ENCODE measurements at places on chromosomes 7 and 10.

DNA sequence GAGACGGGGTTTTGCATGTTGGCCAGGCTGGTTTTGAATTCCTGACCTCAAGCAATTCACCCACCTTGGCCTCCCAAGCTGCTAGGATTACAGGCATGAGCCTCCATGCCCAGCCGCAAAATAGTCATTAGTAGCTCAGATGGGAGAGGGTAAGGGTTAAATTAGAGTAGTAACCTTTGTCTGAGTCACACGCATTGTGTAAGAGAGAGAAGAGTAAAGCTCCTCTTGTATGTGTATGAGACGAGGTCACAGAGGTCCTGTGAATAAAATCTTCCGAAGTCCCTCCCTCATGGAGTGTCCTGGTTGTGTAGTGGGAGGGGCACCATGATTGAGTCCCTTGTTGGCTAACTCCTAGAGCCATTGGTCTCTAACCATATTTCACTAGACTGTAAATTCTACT is 85.2 kb upstream of the CDC14C start:
- DNase-seq, result no peak

DNA sequence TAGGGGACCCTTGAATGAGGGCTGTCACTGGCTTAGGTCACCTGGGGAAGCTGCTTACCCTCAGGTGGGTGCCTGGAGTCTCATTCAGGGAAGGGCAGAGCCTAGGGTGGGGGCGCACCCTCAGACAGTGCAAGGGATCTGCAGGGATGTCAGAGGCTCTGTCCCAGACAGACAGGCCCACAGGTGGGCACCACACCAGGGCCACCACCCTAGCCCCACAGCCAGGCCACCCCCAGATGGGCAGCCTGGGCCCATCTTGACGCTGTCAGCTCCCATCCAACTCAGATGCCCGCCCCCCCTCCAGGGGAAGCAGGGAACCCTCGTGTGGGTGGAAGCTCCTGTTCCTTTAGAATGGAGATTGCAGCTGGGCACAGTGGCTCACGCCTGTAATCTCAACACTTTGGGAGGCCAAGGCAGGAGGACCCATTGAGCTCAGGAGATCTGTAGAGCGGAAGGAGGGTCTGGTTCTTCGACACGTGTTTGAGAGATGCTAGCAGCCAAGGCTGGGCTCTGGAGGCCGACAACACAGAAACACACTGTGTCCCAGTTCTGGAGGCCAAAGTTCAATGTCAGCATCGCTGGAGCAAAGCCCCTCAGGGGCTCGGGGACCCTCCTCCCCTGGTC is 58.5 kb upstream of the DNAJB6 start:
- DNase-seq, result no peak

DNA sequence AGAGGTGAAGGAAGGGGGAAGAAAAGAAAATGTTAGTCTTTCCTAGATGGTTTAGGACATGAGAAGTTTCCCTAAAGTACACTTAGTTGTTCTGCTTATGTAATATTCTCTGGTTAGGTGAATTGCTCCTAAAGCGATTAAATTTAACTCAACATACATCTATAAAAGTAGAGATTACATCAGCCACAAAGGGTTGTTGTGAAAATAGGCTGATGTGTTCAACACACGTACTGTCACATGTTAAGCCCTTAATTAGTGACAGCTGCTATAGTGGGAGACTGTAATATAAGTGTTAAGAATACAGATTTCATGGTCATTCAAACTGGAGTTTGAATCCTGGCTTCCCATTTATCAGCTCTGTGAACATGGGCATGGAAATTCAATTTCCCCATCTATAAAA is 12.8 kb downstream of the HECTD2 start:
- DNase-seq, result no peak

- DNase-seq, result no peak
These were observed 100.9 kb upstream of the PHYHIPL start for GRCh38 chr10:59075576-59075975.

DNA sequence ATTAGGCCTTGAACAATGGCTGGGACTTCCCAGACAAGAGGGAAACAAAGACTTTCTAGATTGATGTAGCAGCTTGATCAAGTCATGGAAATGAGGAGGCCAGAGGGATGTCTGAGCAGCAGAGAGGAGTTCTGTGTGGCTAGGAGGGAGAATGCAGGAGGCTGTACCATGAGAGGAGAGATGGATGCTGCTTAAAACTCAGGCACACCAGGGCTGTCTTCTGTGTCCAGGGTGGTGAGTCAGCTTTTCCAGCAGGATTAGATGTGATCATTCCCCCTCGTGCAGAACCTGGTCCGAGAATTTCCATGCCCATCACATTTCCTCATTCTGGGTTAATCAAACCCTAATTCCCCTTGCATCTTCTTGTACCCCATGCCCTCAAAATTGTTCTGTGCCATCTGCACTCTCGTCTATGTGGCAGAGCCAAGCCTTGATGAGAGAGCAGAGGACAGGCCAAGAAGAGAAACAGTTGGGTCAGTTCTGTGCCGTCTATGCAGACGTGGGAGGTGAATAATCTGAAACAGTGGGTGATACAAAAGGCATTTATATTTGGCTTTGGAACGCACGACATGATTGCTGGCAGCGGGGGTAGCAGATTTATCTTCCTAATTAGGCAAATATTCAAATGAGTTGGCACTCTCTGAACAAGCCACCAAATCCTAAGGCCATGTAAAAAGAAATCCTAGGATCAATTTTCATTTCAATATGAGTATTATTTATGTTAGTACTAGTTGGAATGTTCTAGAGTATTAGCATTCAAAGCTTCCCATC is 160.7 kb downstream of the TMEM178B start:
- no peak for DNase-seq

DNA sequence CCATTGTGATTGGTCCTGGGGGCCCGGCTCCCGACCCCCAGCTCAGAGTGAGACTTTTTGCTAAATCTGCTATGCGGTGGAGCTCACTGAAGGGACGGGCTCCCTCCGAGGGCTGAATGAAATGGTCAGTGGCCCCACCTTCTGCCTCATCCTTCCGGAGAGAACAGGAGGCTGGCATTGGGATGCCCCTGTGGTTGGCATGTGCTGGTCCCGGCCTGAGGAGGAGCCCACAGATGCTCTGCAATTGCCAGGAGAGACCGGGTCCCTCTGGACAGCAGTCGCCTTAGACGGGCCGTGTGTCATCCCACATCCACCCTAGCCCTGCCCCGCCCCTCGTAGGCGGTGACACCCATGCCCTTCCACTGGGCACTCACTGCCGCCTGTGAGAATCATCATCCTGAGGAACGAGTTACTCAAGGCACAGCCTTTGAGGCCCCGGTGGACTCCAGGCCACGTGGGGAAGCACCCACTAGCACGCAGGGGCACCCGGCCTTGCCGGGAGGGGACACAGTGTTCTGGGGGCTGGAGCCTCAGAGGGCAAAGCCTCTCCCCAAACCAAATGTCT is 21.2 kb upstream of the DPYSL4 start:
- DNase-seq, result no peak

GRCh38 chr10:725302-725701 is 35.8 kb upstream of the DIP2C start:
- no peak for DNase-seq

GRCh38 chr7:155456738-155457543 is 988 bp upstream of the EN2 start:
- DNase-seq, result no peak

DNA sequence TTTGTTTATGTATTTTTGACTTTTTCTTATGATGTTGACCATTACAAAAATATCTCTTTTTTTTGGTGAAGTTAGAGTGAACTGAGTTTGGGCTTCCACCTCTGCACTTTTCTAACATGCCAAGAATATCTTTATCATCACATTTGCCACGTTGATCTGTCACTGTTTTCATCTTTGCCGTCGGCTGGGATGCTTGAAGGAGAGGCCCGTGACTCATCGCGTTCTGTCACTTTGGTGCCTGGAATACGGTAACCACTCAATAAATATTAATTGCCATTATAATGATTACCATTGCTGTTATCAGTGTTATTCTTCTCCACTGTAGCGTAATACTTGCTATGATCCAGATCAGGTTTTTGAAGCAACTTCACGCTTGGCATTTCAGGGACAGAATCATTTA is 350.8 kb upstream of the PFKP start:
- no peak for DNase-seq

DNA sequence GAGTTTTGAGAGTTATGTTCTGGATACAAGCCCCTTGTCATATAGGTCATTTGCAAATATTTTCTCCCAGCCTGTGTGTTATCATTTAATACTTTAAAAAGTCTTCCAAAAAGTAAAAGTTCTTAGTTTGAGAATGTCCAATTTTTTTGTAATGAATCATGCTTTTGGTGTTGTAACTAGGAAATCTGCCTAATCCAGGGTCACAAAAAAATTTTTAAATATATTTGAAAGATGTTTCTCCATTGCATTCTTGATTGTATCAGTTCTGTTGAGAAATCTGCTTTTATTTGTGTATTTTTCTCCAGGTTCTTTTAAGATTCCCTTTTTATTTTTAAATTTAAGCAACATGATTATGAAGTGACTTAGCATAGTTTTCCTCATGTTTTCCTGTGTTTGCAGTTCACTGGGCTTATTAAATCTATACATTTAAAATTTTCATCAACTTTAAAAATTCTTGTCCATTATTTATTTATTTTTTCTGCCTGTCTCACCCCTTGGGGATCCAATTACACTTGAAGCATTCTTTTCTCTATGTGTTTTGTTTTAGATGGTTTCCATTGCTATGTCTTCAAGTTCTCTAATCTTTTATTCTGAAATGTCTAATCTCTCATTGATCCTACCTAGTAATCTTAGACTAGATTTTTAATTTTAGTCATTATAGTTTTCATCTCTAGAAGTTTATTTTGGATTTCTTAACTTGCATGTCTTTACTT is 47.0 kb downstream of the CCDC71L start:
- DNase-seq, result no peak

DNA sequence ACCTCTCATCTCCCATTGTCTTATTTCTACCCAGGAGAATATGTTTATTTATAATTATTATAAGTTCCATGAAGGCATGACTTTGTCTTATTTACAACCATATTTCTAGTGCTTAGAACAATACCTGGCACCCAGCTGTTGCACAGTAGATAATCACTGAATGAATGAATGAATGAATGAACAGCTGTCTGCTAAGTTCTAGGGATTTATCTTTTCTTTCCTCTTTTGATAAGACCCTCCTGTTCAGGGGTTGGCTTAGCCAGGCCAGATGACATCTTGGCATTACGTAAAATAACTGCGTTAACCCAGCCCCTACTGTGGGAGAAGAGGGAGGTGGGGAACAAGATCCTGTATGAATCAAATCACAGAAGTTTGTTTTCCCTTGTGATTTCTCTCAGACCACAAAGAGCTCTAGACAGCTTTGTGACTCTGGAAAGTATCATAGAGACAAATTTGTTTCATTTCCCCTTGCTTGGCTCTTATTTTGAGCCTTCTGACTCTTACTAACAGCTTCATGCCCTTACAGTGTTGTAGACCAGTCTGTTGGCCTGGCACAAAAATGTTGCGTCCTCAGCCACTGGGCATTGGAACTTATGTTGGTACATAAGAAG is 8.4 kb downstream of the ZNF862 start:
- DNase-seq, result no peak

- DNase-seq, result no peak
These were observed 154.6 kb downstream of the GALNT11 start for GRCh38 chr7:152180048-152180447.

DNA sequence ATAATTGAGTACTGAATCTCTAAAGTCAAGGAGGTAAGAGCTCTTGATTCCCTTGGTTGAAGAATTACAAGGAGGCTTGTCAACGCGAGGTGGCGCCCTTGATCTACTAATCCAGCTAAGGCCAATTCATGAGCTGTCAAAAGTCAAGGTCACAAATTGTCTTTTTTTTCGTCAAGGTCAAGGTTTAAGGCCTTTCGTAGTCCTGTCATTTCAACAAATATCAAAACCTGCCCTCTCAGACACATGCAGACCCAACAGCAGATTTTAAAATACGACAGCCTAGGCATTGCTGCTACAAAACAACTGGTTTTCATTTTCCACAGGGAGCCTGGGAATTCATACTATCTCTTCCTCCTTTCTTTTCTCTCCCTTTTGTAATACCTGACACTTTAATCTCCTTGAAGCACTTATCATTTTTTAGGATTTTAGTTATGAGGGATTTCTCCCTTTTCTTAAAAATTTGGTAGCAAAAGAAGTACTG is 3.6 kb downstream of the HOXA13 start:
- DNase-seq, result peak; percentile 88

DNA sequence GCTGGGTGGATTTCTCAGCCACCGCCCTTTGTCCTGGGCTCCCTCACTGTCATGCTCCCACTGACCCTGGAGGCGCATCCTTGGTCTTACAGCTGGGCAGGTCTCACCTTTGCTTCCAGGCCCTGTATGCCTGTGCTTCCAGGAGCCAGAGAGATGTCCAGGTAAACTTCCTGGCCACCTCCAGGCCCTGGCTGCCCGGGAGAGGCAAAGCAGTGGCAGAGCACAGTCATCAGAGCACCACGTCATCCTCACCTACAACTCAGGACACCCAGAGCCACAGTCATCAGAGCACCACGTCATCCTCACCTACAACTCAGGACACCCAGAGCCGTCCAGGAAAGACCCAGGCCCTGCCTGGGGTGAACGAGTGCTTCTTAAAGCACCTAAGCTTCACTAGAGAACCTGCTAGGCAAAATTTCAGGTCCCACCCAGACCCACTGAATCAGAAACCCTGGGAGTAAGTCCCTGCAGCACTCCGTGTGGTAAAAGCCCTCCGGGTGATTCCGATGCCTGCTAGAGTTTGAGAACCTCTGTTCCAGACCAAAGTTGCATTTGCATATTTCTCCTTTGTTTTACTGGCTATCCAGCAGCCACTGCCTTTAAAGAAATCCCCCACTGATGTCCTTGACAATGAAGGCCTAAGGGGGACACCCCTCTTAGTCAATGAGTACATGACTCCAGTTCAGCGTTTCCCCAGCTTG is 62.3 kb downstream of the DLG5 start:
- DNase-seq, result no peak

- peak; percentile 56 for DNase-seq
These were observed 5.4 kb downstream of the PSD start for GRCh38 chr10:102413053-102413705.

DNA sequence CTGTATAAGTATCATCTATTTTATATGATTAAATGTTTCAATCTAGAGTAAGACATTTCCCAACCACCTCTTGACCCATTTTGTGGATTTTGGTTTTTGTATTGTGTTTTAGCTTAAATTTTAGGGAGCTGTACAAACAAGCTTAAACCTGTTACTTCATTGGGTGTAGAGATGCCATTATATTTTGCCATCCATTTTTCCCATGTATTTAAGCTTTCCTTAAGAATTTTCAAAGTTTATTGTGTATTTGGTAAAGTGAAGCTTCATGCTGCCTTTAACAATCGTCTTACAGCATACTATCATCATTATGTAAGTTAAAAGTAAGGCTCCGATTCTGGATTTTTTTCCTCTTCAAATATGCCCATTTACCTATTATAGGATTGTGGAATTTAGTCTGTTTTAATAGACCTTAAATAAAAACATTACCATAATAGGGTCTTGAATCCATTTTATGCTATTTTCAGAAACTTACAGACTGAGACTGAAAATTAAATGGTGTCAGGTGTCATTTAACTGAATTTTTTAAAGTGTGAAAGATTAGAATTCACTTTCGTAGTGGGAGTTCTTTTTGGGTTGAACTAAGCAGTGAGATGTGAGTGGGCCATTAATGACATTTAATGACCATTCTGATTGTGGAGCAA is 2.2 kb downstream of the KMT2E start:
- no peak for DNase-seq

GRCh38 chr7:75869776-75870379 is 9.0 kb upstream of the RHBDD2 start:
- no peak for DNase-seq

- DNase-seq, result no peak
These were observed 90.2 kb upstream of the GNA12 start for GRCh38 chr7:2934211-2934731.

GRCh38 chr10:48251525-48252353 is 22.8 kb downstream of the FRMPD2 start:
- DNase-seq, result no peak

GRCh38 chr10:88735661-88736060 is 24.2 kb upstream of the LIPN start:
- no peak for DNase-seq
